NCI-H1930 (cell line): ENCODE measurements at places on chromosomes 11 and 22.

DNA sequence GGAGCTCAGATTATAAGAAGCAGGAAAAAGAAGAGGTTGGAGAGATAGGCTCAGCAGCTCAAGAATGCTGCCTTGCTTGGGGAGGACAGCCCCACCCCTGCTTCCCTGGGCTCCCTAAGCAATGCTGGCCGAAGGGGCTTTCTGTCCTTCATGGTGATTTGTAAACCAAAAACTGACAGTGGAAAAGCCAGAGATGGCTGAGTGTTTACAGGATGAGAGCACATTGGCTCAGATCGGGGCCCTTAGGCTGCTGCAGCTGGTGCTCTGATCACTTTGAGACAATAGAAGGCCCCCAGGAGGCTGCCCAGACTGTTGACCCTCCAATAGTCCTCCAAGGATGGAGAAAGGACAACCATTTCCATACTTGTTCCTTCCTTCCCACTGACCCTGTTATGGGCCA, 28.8 kb upstream of the AMOTL1 start:
- no peak for DNase-seq

- no peak for DNase-seq
Measured at GRCh38 chr22:24500277-24500820, 5.2 kb downstream of the UPB1 start.

- DNase-seq: no peak
Measured at GRCh38 chr22:49532869-49533802, 294.5 kb downstream of the BRD1 start.

DNA sequence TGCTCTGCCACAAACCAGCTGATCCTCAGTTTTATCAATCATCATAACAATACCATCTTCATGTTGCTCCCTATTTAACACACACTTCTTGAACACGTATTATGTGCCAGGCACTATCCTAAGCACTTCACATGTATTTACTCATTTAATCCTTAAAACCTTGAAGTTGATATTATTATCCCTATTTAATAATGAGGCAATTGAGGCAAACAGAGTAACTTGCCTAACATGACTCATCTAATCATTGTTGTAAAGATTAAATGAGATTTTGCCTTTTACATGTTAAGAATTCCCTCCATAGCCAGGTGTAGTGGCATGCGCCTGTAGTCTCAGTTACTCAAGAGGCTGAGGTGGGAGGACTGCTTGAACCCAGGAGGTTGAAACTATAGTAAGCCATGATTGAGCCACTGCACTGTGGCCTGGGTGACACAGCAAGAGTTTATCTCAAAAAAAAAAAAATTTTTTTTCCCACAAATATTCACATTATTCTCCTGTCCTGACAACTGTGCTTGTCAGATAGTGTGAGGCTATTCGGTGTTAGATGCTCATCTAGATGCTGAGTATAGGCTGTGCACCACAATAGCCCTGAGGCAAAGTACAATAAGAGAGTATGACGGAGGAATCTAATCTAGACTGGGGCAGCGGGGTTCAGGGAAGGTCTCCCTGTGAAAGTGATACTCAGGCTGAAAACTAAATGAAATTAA, 13.4 kb downstream of the CKAP5 start:
- no peak for DNase-seq

DNA sequence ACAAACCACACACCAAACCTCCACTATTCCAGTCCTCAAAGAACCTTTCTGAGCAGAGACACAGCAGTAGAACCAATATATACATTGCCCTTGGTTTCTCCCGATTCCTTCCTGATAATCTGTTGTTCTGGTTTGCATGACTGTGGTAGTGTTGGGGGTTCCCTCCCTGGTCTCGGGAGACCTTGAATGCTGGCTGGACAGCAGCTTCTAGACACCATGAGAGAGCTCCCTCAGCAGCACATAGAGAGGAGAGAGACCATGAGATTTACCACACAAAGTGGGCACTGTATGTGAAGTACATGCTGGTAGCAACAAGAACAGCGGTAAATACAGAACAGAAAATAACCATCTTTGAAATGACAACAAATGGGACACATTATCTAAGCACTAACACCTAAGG, 2.6 kb downstream of the C11orf91 start:
- DNase-seq: no peak

GRCh38 chr11:102914238-102915043, 39.7 kb upstream of the MMP12 start:
- DNase-seq: peak; percentile 10

- DNase-seq: no peak
Measured at GRCh38 chr11:88171982-88172381, 3.3 kb downstream of the RAB38 start.

- no peak for DNase-seq
Measured at GRCh38 chr22:45656577-45656976, 15.1 kb upstream of the ATXN10 start.

DNA sequence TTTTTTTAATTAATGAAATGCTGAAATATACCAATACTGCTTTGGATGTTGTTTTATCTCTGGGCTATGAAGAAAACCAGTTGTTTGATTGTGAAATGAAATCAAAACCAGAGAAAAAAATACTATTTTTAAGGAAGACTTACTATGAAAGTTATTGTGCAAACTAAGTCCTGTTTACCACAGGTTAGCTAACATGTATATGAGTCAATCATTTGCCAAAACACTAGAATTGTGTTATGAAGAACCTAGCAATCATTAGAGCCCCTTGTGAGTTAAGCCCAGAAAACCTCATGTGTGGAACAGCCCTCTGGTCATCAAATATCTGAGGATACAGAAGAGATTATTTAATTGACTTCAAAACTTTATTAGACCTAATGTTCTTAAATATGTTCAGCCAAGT, 83.7 kb downstream of the FAT3 start:
- no peak for DNase-seq

DNA sequence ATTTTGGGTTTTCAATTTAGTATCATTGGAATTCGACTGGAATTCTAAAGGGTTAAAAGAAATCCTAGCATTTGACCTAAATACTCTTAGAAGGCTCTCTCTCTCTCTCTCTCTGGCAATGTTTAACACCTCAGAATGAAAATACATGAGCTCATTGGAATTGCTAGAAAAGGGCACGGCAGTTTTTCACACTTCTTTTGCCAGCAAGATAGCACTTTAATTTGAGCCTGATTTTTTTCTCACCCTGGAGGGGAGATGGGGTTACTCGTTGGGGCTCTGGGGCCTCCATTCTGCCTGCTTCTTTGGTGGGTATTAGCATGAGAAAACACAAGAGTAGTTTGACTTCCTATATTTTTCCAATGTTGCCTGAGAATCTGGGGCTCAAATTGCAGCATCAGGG, 22.8 kb upstream of the CLMP start:
- DNase-seq: no peak

DNA sequence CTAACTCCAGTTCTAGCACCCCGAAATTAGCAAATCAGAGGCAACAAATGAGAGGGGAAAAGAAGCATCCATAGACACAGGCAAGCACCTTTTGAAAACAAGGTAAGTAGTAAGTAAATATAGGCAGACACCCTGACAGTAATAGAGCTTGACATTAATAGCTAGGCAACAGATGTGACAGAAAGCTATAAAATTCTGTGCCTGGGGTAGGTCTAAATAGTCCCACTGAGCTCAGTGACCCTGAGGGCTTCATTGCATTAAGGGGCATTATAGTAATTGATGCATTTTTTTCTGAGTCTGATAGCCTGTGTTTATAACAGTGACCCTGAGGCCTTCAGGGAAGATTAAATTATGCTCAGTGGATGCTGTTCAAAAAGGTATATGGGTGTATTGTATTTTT, 197.1 kb downstream of the HIPK3 start:
- DNase-seq: peak; percentile 69

DNA sequence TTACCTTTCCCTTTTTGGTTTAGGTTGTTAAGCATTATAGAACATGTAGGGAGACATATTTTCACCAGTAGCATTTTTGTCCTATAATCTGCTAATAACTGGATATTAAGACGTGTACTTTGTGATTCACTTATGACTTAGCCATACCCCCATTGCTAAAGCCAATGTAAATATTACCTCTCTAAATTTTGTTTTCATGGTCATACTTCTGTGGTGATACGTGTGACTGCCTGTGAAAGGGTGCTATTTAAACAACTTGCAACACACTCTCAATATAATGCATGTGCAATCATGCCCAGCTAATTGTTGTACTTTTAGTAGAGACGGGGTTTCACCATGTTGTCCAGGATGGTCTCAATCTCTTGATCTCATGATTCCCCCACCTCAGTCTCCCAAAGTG, 36.2 kb upstream of the PAK1 start:
- DNase-seq: no peak

GRCh38 chr22:31836010-31836409, 82.2 kb downstream of the DEPDC5 start:
- no peak for DNase-seq

DNA sequence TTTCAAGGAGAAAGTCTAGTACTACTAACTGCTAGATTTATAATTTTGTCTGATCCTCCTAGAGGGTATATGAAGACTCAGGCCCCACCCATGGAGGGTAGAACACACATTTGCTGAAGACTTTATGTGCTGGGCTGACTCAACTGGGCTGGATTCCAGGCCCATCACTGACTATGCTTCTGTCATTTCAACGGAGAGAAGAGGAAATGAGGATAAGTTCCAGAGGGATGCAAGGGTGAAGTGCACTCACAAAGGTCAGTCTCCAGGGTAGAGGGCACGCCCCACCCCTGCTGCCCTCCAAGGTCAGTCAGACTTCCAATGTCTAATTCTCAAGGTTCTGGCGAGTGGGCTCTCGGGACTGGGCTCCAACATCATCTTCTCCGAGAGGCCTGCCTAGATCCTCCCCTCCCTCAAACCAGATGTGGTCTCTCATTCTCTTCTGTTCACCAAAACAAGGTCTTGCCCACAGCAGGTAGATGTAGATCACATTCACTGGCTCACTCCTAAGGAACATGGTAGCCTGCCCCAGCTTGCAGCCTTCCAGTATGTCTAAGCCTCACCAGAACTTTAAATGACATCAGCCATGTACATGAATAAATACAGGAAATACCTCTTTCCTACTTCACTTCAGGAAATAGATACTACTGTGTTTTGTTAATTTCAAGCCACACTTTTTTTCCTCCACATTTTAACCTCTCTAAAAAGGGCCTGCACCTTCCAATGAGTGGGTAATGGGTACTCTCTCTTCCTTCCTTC, 7.3 kb upstream of the C11orf86 start:
- no peak for DNase-seq

DNA sequence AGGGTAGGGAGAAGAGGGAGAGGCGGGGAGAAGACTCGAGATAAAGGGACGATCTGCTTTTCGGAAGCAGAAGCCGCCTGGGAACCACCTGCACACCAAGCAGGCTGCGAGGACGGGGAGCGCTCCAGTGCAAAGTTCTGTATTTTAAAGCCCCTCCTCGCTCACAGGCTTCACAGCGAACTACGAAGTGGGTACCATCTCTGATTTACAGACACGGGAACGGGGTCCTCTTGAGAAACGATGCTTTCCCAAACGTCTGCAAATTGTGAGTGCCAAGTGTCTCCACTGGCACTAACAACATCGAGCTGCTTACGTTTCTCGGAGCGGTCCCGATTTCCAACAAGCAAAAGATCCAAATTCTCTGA, 700 bp upstream of the STX3 start:
- no peak for DNase-seq

DNA sequence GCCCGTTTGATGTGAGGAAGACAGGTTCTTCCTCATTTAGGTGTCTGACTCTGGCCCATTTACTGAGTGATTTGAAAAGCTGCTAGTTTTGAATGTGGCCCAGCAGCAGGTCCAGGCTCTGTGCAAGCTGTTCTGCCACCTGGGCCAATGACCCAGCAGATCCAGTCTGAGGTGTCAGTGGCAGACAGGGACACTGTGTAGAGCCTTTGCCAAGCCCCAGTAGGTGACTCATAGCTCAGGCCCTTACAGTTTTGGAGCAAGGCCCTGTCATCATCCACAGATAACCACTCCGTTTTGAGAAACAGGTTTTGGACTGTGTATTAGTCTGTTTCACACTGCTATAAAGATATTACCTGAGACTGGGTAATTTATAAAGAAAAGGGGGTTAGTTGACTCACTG, 23.9 kb downstream of the TSPAN32 start:
- no peak for DNase-seq

DNA sequence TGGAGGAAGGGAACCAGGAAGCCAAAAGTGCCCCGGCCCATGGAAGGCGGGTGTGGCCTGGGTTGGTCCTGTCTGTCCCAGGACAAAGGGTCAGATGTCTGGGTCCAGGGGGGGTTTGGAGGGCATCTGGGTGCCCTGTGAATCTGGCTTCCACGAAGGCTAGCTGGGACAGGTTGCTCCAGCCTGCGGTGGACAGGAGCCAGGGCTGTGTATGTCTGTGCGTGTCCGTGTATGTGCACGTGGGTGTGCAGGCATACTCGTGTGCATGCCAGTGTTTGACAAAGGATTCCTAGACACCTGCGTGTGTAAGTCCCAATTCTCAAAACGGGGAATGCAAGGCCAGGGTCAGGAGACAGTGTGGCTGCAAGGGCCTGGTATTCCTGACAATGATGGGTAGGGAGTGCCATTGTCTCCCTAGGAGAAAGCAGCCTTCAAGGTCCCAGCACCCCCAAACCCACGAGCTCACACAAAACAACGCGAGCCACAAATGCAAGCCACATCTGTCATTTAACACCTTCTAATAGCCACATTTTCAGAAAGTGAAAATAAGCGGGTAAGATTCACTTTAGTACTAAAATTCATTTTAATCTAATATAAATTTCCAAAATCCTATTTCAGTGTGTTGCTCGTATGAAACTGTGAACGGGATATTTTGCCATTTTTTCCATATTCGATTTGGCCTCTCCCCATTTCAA, 78.4 kb upstream of the WNT7B start:
- no peak for DNase-seq

- no peak for DNase-seq
Measured at GRCh38 chr11:134759855-134760254, 347.8 kb upstream of the B3GAT1 start.

GRCh38 chr11:940496-941135, 14.9 kb downstream of the AP2A2 start:
- no peak for DNase-seq

DNA sequence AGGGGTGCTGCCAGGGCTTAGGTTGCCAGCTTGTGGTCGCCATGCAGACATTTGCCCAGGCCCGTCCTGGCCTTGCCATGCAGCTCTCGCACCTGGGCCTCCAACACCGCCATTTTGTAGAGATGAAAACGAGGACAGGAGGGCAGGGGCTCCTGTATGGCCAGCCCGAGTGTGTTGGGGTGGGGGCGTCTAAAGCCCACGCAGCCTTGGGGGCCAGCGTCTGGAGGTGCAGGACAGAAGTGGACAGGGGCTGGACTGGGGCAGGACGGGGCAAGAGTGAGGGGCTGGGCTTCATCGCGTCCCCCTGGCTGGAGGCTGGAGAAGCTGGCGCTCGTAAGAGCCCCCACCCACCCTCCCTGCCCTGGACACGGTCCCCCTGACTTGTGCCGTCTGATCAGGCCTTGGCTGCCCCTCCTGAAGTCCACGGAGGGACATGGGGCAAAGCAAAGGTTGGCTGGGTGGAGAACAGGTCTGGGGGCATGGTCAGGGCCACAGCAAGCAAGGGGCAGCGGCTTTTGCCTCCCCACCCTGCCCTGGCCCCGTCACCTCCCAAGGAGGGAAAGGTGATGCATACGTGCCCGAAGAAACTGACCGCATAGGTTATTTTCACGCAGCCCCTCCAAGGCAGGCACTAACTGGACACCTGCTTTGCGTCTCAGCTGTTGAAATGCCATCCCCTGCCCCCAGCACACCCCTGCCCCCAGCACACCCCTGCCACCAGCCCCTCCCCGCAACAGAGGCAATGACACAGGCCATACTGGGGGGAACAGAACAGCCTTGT, 815 bp downstream of the TNNT3 start:
- no peak for DNase-seq
